ENCODE measurements at places on chromosomes 1 and 21.

- H3K36me3 ChIP-seq = no peaks in the 10 kb centered on the region
- no peak overlapping the region for H3K4me3 ChIP-seq
- DNase-seq = no peak
- H3K27ac ChIP-seq = no peak overlapping the region
- H3K4me1 ChIP-seq = peaks cover 9% of the 10 kb centered on the region
Observed at GRCh38 chr21:44511219-44511937, 28.6 kb downstream of the KRTAP10-1 start.

DNA sequence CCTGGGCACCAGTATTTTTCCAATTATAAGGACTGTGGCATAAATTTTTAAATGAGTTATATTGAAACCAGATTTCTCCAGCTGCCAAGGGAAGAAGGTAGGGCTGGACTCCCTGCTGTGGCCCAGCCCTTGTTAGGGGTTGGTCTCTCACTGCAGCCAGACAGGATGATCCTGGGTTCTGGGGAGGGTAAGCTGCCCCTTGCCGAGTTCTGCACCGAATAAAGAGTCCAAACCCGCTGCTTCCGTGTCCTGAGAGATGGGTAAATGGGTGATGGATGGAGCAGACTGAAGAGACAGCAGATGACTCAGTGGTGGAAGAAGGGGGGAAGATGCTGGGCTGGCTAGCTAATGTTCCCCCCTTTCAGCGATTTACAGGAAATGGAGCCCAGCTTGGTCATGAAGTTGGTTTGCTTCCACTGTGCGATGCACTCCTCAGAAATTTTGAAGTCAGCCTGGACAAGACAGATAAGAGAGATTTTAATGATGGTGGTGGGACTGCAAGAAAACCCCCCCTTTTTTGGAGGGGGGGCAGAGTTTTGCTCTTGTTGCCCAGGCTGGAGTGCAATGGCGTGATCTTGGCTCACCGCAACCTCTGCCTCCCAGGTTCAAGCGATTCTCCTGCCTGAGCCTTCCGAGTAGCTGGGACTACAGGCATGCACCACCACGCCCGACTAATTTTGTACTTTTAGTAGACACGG is 41.4 kb downstream of the YARS1 start:
- H3K36me3 ChIP-seq = peaks cover 63% of the 10 kb centered on the region
- H3K4me3 ChIP-seq = no peak overlapping the region
- DNase-seq = no peak
- H3K27ac ChIP-seq = peak overlapping the region; percentile 47
- peaks cover 44% of the 10 kb centered on the region for H3K4me1 ChIP-seq

- DNase-seq = no peak
- H3K27me3 ChIP-seq = no peaks in the 10 kb centered on the region
- no peaks in the 10 kb centered on the region for H3K36me3 ChIP-seq
- H3K4me3 ChIP-seq = no peak overlapping the region
Observed at GRCh38 chr1:232873931-232874330, 68.7 kb downstream of the MAP10 start.

GRCh38 chr1:52920791-52921291 is 699 bp downstream of the ECHDC2 start:
- no peaks in the 10 kb centered on the region for H3K36me3 ChIP-seq
- H3K27ac ChIP-seq = peak overlapping the region; percentile 52
- peaks cover 5% of the 10 kb centered on the region for H3K4me1 ChIP-seq

GRCh38 chr1:245683676-245684075 is 528.9 kb downstream of the KIF26B start:
- H3K27ac ChIP-seq = peak overlapping the region; percentile 17
- peaks cover 6% of the 10 kb centered on the region for H3K27me3 ChIP-seq
- H3K4me3 ChIP-seq = no peak overlapping the region
- no peaks in the 10 kb centered on the region for H3K36me3 ChIP-seq

All from muscle of leg (tissue), 16 donors.